ENCODE measurements at places on chromosomes 3 and 15.
A peak's percentile ranks its signal among the peaks of the same experiment; 100 is the strongest.

DNA sequence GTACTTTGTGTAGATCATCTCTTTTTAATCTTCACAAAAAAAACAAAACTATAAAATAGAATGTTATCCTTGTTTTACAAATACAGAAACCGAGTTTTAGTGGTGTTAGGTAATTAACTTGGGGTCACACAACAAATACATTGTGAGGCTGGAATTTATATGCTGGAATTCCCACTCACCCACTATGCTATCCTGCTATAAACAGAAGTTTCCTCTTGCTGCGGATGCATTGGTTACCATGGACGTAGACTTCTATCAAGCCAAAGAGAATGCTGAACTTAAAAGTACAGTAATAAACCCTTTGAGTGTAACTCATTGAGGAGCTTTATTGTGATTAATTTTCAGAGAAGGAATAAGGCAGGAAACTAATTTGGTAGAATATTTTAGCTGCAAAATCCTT is 9.2 kb downstream of the SNAP23 start:
- no peak for DNase-seq

DNA sequence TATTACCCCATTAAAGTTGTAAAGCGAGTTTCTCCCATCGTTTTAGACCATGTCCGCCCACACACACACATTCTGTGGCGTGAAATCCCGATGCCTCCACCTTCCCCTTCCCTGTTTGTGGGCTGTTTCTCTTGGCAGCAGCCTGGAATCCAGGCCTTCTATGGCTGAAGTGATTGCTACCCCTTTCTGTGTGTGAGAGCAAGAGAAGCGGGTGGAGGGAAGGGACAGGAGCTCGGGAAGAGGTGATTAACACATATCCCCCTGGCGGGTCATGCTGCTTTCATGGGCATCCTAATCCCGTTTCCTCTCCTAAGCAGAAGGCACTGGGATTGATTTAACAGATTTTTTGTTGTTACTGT is 283.8 kb upstream of the RGMA start:
- DNase-seq: no peak

GRCh38 chr3:51393134-51393495 is 2.0 kb downstream of the RBM15B start:
- no peak for DNase-seq

GRCh38 chr3:108408883-108409799 is 101.3 kb downstream of the MYH15 start:
- DNase-seq: no peak

- no peak for DNase-seq
These were observed 1.3 kb downstream of the NEDD4 start for GRCh38 chr15:55991802-55992768.

GRCh38 chr3:45688194-45688881 is 858 bp upstream of the SACM1L start:
- DNase-seq: peak; percentile 10

DNA sequence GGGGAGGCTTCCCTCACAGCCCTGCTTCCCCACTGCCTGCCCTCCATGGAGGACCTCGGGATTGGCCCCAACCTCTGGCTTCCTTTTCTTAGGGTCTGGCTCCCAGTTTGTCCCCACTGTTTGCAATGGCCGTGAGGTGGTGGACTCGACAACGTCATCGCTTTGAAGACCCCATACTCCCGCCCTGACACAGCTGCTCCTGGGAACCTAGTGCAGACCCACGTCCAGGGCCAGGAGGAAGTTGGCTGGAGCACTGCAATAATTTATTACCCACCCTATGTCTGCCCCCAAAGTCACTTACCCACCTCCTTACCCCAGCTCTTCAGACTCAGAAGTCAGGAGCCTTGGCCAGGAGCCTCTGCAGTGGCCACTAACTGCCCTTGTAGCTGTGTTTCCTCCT is 11.1 kb downstream of the GRM2 start:
- no peak for DNase-seq

- DNase-seq: no peak
These were observed 229.9 kb downstream of the THRB start for GRCh38 chr3:24264748-24265158.

- no peak for DNase-seq
These were observed 876 bp downstream of the PLSCR1 start for GRCh38 chr3:146543461-146544001.

DNA sequence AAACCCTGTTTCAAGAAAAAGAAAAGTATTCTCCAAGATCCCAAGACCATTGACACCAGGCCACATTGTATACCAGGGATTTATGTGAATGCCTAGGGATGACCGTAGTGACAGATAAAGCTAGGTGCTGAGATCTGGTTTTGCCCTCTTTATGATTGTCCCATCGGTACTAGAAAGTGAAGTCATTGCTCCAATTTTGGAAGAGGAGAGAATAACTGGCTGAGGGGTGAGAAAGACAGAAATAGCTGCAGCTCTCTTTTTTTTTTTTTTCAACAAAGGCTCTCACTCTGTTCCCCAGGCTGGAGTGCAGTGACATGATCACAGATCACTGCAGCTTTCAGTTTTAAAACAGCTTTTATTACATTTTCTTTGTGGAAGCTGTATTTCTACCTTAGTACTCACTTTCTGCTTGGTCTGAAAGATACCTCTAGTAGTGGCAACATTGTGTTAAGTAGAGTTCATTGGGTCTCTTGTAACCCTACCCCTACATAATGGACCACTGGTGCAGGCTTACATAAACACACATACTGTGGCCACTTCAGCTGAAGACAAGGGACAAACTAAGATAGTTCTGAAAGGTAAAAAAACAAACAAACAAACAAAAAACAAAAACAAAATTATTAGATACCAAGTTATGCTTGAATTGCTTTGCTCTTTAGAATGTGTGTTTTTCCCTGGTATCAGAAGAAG is 18.0 kb downstream of the ZSCAN29 start:
- DNase-seq: no peak

DNA sequence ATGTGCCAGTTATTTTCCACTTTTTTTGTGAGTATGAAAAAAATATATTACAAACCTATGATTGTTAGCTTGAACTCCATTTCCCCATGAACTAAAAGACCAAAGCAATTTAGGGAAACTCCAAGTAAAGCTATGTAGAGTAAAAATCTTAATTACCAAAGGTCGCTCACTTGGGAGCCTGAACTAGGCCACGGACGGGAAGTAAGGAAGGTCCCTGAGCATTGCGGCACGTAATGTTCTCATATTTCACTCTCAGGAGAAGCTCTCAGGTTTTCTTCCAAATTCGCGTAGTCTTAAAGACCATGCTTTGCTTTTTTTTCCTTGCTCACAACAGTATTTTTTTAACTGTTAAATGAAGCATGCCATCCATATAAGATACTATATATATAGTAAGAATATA is 215.3 kb upstream of the RARB start:
- DNase-seq: no peak

DNA sequence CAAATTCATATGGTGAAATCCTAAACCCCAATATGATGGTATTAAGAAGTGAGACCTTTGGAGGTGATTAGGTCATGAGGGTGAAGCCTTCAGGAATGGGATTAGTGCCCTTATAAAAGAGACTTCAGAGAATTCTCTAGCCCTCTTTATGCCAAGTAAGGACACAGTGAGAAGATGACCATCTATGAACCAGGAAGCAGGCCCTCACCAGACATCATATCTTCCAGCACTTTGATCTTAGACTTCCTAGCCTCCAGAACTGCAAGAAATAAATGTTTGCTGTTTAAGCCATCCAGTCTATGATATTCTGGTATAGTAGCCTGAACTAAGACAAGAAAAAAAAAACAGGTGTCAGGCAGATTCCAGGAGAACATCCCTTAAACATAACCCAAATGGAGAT is 45.9 kb upstream of the AP4E1 start:
- no peak for DNase-seq

- DNase-seq: no peak
These were observed 468.5 kb downstream of the NLGN1 start for GRCh38 chr3:173865900-173866498.

- DNase-seq: no peak
These were observed 42.1 kb downstream of the VGLL3 start for GRCh38 chr3:86948822-86949221.

GRCh38 chr3:50165910-50166538 is 10.9 kb downstream of the SEMA3F start:
- no peak for DNase-seq

DNA sequence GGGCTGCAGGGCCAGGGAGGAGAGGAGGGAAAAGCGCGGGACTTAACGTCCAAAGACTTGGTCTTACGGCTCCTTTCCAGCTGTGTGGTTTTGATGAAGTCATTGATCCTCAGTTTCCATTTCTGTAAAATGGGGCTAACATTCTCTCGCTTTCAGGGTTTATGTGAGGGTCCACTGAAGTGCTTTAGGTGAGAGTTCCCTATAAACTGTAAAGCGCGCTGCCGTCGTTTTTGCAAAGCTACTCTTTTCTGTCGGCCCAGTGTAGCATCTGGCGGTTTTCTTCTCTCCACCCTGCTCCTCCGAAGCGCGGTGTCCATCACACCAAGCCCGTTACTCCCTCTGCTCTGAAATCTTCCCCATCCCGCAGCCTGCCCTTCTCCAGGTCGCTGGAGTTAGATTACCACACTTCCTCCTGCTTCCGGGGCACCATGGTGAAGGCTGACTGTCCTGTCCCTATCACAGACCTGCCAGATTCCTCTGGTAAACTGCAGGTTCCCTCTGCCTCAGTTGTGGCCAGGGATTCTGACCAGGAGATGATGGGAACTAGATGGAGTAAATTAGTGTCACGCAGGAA is 702 bp upstream of the DNAJC17 start:
- DNase-seq: no peak

DNA sequence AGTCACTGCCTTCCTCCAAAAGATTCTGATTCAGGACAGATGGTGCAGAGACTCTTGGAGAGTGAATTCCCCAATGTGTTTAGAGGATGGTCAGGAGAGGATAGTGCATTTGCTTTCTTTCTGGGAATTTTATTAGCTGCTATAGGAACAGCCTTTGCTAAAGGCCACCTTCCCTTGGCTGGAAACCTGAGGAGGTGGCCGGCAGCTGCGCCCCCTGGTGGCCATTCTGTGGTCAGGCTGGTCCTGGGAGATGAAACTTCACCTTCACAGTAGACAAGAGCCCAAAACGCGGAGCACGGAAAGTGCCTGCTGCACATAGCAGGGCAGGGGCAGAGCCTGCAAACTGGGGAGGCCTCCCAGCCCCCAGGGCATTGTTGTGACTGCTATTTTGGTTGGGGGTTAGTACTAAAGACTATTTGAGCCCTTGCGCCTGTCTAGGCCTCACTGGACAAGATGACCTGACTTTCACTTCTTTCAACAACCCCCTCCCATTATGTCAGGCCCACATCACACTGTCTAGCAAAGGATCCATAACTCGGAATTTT is 34.3 kb downstream of the SEC22C start:
- DNase-seq: peak; percentile 58

DNA sequence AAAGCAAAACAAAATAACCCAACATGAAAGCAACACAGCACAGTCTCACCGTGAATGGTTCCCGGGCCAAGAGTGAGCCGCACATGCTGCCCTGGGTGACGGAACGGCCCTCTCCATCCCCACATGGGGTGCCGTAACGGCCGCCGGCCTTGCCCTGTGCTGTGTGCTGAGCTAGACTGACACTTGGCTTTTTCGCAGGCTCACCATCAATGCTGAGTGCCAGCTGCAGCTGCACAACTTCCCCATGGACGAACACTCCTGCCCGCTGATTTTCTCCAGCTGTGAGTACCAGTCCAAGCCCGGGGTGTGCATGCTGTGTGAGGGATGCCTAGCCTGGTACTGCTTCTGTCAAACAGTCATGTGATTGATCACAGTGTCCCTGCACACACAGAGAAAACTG is 357.6 kb downstream of the GABRG3 start:
- DNase-seq: no peak

- DNase-seq: no peak
These were observed 163.9 kb downstream of the PEX5L start for GRCh38 chr3:179872842-179873241.

DNA sequence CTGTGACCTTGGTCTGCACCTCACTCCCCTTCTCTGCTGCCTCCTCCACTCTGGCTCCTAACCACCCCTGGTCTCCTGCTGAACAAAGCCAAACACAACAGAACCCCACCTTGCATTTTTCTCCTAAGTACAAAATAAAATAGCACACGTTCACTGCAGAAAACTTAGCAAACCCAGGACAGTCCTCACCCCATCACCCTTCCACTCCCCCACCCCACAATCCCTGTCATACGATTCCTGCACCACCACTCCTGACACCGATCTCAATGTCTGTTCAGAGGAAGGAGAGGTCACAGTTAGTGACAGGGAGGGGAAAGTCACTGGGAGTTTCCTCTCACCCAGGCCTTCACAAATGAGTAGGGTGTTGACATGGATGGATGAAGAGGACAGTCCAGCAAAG is 4.2 kb downstream of the VPS33B start:
- DNase-seq: no peak

GRCh38 chr3:136427236-136427635 is 177.1 kb downstream of the PCCB start:
- DNase-seq: no peak

- DNase-seq: no peak
These were observed 74.5 kb downstream of the MB21D2 start for GRCh38 chr3:192843119-192843518.

GRCh38 chr3:16467393-16467792 is 46.1 kb downstream of the RFTN1 start:
- peak; percentile 26 for DNase-seq

- no peak for DNase-seq
These were observed 37.2 kb upstream of the BLM start for GRCh38 chr15:90679959-90680358.

- no peak for DNase-seq
These were observed 115.5 kb downstream of the ADCY5 start for GRCh38 chr3:123333401-123333800.

DNA sequence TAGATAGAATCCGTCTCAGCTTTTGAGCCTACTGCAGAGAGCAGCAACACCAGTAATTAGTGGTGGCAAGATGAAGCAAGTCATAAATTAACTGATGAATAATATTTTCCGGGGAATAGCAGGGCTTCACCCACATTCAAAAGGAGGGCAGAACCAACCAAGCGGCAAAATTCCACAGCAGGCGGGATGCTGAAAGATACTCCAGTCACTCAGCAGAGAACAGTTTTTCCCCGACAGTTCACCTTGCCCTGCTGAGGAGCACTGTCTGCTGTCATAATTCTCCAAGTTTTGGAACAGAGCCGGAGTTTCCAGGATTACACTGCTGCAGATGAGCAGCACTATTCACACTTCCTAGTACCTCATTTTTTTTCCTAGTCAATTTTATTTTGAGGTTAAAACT is 274.7 kb downstream of the CD47 start:
- DNase-seq: no peak

DNA sequence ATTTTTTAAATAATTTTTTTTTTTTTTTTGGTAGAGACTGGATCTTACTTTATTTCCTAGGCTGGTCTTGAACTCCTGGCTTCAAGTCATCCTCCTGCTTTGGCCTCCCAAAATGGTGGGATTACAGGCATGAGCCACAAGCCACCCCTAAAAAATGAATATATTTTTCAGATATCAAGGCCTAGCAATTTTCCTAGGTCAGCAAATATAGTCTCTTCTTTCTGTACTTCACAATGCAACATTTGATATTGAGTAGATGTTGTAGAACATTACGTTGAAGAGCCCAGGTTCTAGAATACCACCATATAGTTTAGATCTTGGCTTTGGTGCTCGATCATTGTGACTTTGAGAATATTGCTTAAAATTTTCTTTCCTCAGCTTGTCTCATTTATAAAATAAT is 437.9 kb downstream of the CNTN4 start:
- no peak for DNase-seq

All from activated T-cell treated with anti-CD3 and anti-CD28 coated beads for 4 hours (primary cell).